Ureter (tissue), 1 donor: ENCODE measurements at places on chromosomes 4 and X. TPM values are rescaled to one million over a fixed set of nuclear protein-coding genes. Genes with fewer than 3 reads are reported as not detected.
A peak's percentile ranks its signal among the peaks of the same experiment; 100 is the strongest.

DNA sequence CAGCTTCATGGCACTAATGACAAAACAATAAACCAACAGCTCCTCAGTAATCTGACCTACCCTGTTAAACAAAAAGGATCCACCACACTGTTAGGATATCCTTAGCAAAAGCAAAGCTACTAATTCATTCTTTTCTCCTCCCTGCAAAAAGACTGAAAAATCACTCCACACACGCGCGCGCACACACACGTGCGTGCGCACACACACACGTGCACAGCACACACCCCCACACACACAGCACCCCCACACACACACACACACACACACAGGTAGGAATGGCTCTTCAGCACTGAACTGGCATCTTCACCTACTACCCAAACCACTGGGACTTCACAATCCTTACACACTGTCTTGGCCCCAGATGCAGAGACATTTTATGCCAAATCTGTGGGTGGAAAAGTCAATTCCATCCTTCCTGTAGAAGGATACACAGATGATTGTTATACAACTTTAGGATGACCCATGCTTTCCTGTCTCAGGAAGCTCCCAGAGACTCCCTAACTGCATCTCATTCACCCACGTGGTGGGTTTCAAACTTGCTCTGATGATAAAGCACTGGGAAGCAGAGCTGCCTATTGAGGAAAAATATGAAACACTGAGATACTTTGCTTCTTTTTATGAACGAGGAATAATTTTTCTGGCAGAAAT, 102.5 kb downstream of the TSPAN5 start:
- no peak for DNase-seq

GRCh38 chrX:48864210-48864609, 28.8 kb upstream of the PCSK1N start:
- no peak for DNase-seq

- DNase-seq = no peak
Observed at GRCh38 chr4:26074712-26075430, 160.9 kb downstream of the SMIM20 start.

DNA sequence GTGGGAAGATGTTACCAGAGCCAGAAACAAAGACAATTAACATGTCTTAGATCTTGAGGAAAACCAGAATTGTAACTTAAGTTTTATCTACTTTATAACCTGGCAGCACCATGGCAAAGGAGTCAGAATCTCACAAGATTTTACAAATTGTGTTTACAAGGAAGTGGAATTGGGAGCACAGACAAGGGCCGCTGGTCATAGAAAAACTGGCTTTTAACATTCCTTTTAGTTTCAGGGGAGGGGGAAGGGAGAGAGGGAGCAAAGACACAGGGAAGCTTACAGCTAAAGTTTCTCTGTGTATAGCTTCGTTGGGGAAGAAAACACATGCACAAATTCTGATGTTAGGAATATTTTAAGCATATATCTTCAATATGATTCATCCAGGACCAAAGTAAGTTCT, 10.3 kb upstream of the UGT2B11 start:
- DNase-seq = no peak

DNA sequence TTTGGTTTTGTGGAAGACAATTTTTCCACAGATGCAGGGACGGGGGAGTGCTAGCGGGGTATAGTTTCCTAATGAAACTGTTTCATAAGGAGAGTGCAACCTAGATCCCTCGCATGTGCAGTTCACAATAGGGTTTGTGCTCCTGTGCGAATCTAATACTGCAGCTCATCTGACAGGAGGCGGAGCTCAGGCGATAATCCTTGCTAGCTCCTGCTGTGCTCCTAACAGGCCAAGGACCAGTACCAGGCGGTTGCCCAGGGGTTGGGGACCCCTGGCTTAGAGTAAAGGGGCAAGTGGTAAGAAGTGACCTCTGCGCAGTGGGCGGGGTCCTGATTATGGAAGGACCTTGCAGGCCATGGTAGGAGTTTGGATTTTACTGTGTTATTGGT, 3.8 kb downstream of the SCML1 start:
- no peak for DNase-seq

- DNase-seq = no peak
Observed at GRCh38 chr4:43864616-43865146, 583.9 kb downstream of the KCTD8 start.

DNA sequence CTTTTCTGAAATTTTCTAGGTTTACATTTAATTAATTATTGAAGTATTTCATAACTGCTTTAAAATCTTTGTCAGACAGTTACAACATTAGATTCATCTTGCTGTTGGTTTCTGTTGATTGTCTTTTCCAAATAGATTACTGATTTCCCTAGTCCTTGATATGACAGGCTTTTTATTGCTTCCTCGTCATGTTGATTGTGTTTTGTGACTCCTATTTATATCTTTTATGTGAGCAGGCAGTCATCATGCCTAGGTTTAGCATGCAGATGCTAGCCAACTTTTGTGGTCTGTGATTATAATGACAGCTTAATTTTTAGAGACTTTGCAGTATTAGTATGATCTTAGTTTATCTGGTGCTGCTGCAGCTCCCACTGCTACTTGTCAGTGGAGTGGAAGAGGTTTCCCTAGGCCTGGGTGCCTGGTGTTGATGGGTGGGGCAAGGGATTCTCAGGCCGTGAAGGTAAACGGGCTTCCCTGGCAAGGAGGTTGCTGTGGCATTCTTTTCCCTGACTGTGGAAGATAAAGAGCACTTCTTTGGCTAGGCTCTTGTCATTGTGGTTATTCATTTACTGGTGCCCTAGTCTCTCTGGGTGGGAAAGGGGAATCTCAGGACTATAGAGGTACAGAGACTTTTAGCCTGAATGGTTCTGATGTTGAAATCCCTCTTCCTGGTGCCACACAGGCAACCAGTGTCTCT, 65.7 kb downstream of the SERPINA7 start:
- DNase-seq = no peak

Gene ELMOD2
- total RNA-seq = 29.5 TPM

Gene C4orf51
- not detected for total RNA-seq

GRCh38 chr4:106062452-106062875, 167.2 kb downstream of the NPNT start:
- no peak for DNase-seq

- no peak for DNase-seq
Observed at GRCh38 chr4:48575964-48576363, 85.9 kb downstream of the ZAR1 start.

DNA sequence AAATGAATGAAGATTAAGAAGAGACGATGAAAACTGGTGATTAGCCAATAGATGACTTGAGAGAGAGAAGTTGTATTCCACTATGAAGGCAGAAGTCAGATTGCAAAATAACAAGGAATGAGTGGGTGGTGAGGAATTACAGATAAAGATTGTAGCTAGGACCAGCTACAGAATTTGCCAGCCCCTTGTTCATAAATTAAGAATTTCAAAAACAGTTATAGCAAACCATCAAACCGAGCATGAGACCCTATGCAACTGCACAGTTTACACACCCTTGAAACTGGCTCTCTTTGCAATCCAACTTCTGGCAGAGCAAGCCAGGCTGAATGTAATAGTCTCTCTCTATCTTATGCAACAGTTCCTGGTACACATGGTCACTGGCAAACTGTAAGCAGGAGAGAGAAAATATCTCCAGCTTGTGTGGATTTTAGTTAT, 35.2 kb downstream of the STAP1 start:
- DNase-seq = no peak

Gene SYP
- 1.7 TPM for total RNA-seq

DNA sequence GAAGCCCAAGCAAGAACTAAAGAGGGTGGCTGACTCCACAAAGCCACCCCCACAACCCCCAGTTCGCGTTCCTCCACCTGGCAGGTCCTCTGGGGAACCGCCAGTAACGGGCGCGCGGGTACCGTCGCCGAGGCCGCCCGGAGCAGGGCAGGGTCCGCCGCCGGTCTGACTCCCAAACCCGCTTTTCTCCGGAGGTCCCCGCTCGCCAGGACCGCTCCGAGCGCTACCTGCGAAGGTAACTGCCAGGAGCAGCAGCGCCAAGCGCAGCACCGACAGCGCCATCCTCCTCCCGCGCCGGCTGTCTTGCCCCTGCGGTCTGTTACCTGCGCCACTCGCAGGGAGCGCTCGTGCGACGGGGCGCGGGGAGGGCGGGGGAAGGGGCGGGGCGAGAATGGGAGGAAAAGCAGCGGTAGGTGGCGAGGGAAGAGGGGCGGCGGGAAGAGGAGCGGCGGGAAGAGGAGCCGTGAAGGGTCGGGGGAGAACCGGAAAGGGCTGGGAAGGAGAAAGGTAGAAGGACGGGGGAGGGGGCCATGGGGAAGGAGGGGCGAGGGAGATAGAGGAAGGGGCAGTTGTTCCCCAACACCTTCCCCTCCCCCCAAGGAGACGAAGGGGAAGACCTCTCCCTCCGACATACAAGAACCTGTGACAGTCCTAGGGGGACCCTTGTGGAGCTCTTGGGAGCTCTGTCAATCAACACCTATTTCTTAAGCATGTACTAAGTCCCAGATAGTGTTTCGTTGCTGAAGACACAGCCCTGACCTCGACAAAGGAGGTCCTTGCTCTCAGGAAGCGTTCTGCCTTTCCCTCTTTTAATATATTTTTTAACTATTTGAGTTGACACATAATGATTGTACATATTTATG, at the start of gene SPINK2:
Gene SPINK2, minus strand, starts transcription at position 321 of the 863 bp plus-strand sequence. Its CDS starts 39 bp downstream, at position 282.
- DNase-seq = peak; percentile 46

Gene PPP4R3C
- not detected for total RNA-seq

- DNase-seq = peak; percentile 72
Observed at GRCh38 chrX:120308959-120309872, 2.0 kb downstream of the TMEM255A start.

Gene TEC
- 3.4 TPM for total RNA-seq

Gene CXCL10
- 0.34 TPM for total RNA-seq

Gene CC2D2A
- 21.6 TPM for total RNA-seq

Gene PDZD4
- total RNA-seq = 10.6 TPM

Gene TBX22
- 0.18 TPM for total RNA-seq

Gene RASSF6
- total RNA-seq = 41.7 TPM

- no peak for DNase-seq
Observed at GRCh38 chrX:108468486-108468885, 28.8 kb downstream of the COL4A5 start.

DNA sequence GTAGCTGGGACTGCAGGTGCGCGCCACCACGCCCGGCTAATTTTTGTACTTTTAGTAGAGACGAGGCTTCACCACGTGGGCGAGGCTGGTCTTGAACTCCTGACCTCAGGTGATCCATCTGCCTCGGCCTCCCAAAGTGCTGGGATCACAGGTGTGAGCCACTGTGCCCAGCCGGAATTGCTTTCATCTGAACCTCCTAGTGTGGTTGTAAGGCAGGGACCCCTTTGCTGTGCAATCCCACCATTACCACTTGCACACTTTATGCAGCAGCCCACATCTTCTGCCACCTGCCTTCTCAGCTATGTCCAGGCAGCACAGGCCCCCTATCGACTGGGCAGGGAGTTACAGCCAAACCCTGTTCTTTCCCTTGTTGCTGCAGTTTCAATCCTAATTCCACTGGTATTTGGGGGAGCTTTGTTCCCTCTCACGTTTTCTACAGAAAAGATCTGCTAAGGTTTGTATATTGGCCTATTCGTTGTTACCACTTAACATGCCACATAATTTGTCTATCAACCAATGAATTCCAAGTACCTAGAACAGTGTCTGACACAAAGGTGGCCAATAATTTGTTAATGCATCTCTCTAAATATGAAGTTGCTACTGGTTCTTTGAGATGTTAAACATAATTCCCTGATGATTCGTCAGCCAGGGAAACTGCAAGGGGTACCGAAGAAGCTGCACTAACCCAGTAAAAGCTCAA, 6.5 kb downstream of the RPL39 start:
- DNase-seq = no peak

DNA sequence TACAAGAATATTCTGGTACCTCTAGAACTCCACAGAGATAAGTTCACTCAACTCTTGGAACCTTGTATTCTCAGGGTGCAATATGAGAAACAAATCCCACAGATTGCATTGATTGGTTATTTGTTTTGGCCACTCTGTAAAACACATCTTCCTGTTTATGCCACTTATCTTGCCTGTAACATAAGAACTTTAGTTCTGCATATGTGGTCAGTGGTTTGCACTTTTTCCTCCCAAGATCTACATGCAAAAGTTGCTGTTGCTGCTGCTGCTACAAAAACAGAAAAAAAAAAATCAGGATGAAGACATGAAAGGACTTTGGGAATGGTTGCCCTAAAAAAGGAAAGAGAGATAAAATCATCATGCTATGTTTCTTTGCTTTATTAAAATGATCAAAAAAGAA, 9.6 kb downstream of the ODAPH start:
- DNase-seq = no peak

Gene ADH7
- total RNA-seq = not detected

- no peak for DNase-seq
Observed at GRCh38 chr4:9919047-9919446, 102.2 kb downstream of the SLC2A9 start.

Gene TEX13B
- not detected for total RNA-seq

Gene APLN
- total RNA-seq = 0.52 TPM

Gene SUPT20HL1
- 0.78 TPM for total RNA-seq

- DNase-seq = no peak
Observed at GRCh38 chr4:128475597-128475996, 188.0 kb upstream of the PGRMC2 start.

- DNase-seq = no peak
Observed at GRCh38 chr4:151048913-151049312, 33.8 kb upstream of the LRBA start.

GRCh38 chr4:152817331-152817730, 37.6 kb downstream of the ARFIP1 start:
- no peak for DNase-seq

DNA sequence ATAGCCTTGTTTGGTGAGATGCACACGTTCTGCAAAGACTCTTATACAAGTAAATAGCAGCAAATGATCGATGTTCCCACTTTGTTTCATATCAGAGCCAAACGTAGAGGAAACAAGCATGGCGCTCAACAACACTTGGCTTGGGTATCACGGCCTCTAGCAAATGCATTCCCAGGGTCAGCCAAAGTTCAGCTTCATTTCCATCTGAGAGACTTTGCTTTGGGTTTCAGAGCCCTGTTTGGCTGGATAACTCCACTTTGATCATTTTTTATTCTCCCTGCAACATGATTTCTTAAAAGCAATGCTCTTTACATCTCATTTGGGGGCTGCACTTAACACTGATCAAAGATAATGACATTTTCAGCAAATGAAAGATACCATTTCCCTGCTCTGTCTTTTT, 199.2 kb upstream of the FAM9B start:
- DNase-seq = no peak

GRCh38 chr4:132691668-132692067, 457.4 kb upstream of the PCDH10 start:
- no peak for DNase-seq

DNA sequence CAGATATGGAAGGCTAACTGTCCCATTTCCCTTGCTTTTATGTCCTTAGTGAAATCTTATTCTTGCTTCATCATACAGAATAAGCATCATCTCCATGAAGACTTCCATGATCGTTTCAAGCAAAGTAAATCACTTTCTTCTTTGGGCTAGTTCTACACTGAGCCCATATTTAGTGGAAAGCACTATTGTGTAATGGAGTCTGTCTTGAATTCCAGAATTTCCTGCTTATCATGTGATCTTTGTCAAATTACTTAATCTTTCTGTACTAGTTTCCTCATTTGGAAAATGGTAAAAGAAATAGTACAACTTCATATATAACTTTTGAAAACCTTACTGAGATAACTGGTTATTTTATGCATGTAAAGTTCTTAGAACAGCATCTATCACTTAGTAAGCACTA, 7.6 kb downstream of the ANAPC10 start:
- no peak for DNase-seq
